ENCODE measurements at places on chromosomes 7 and 10.

- DNase-seq, result no peak
Observed at GRCh38 chr7:84895563-84895962, 291.3 kb downstream of the SEMA3D start.

DNA sequence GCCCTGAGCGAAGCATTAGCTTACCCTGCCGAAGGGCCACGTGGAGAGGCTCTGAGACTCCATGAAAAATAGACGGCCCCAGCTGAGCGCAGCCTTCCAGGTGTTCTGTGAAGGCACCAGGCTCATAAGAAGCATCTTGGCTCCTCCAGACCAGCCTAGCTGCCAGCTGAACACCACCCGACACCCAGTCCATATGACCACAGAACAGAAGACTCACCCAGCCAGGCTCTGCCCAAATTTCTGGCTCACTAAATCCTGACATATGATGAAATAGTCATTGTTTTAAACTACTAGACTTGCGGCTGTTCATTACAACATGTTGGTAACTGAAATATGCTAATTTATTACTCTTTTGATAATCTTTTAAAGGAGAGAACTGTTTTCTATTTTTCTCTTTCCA is 99.5 kb upstream of the ABI1 start:
- DNase-seq, result no peak

DNA sequence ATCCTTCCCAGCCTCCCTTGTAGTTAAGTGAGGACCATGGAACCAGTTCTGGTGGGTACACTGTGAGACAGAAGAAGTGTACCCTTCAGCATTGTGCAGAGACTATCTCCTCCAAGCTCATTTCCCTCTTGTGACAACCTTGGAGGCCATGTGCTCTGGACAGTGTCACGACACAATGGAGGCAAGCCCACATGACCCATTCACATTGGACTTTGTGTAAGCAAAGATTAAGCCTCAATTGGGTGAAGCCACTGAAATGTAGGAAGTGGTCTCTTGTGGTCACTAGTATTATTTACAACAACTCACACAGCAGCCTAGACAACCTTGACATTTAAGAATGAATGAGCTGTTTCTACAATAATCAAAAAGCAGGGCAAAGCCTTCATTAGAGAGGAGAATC is 124.2 kb downstream of the INHBA start:
- no peak for DNase-seq

DNA sequence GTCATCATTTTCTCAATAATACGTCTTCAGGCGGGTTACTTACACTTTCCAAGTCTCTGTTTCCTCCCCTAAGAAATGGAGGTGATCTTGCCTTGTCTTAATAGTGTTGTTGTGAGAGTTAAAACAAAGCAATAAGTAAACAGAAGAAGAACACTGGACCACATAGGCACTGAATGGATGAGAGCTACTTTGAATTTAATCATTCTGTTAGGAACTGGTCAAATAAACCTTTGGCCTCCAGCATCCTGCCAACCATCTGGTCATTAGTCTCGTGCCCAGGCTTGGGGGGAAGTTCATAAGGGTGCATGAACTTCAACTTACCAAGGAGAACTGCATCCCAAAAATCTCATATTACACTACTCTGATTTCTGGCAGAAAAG is 109.4 kb upstream of the C7orf33 start:
- DNase-seq, result no peak

DNA sequence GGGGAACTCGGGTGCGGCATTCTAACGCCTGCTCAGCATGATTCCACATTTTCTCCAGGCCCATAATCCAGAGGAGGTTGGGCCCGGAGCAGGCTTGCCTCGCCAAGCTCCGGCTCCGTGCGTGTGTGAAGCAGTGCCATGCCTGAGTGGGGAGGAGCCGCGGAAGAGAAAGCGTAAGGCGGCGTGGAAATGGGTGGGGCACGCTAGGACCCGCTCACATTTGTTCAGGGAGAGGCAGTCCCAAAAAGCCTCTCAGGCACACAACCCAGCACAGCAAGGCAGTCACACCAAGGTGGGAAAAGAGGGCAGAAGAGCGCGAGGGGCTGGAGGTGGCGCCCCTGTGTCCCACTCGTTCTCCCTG is 695 bp upstream of the VDAC2 start:
- peak; percentile 54 for DNase-seq

DNA sequence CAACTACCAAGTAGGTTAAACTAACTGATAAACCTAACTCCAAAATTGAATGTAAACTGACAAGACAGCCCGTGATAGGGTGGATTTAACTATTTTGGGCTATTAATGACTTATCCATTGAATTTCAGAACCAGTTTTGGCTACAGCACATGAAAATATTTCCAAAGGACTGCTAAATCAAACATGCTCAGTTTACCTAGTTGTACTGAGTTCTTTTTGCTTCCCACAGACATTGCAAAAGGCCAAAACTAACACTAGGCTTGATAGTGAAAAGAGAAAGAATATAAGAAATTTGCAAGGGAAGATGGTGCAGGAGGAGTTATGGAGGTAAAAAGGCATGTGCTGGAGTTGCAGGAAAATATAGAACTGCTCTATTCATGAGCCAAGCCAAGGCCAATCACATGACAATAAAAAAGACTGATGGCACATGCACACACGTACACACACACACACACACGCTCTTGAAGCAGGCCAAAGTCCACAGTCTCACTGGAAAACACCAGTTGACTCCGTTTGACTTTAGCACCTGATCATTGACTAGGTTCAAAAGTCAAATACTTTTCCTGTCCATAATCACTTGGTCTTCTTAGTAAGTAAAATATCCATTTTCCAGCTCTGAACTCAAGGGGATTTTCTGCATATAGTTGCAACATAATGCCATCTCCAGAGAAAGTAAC is 76.0 kb upstream of the AGBL3 start:
- DNase-seq, result no peak
